Uterus (tissue), 4 donors: ENCODE measurements at places on chromosomes 13 and 19.
A peak's percentile ranks its signal among the peaks of the same experiment; 100 is the strongest.

DNA sequence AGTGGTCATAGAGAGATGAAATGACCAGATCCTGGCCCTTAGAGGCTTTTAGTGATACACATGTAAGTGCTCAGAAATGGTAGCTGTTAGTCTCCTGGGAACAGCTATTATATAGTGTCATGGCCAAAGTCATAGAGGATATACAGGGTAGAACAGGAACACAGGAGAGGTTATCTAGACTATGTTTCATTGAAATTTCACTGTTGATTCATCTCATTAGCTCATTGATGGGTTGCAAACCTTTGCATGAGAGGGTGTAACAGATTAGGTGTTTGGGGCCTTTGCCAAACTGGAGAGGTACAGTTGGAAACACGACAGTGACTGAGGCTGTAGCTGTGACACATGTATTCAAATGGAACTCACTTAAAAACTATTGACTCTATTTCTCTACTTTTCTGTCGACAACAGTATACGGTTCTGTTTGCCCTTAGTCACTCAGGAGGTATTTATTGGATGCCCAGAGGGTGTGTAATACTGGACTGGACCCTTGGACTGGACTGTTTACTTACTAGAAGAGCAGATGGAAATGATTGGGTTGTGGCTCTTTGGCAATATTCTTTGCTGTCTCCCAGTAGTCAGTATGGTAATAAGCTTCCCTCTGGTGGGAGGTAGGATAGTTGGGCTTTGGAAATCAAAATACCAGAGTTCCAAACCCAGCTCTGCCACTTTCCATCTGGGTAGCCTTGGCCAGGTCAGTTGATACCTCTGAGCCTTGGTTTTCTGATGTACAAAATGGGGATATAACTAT, 29.8 kb downstream of the ARHGAP35 start:
- no peak for DNase-seq

- DNase-seq = no peak
Observed at GRCh38 chr19:40133491-40133890, 42.7 kb upstream of the ZNF780A start.

DNA sequence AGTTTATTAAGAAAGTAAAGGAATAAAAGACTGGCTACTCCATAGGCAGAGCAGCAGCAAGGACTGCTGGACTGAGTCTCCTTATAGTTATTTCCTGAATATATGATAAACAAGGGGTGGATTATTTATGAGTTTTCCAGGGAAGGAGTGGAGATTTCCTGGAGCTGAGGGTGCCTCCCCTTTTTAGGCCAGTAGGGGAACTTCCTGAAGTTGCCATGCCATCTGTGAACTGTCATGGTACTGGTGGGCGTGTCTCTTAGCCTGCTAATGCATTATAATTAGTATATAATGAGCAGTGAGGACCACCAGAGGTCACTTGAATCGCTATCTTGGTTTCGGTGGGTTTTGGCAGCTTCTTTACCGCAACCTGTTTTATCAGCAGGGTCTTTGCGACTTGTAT, 13.5 kb downstream of the ZSCAN5A start:
- DNase-seq = no peak

DNA sequence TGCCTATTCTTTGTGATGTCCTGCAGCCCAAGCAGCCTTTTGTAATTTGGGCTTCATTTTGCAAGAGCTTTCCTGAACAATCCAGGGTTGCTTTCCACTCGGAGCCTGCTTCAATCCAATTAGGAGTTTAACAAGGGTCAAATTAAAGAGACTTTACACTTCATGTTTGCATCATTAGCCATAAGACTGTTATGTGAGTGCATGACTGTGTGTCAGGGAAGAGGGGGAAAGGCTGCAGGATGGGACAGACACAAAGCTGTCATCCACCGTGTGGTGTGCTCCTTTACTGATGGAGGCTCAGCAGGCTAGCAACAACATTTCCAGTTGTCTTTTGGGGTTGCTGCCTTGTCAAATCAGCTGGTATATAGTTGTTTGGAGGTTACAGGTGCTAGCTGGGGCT, 23.7 kb upstream of the MAB21L1 start:
- no peak for DNase-seq

GRCh38 chr19:8526345-8527091, 12.6 kb upstream of the ZNF414 start:
- peak; percentile 92 for DNase-seq

DNA sequence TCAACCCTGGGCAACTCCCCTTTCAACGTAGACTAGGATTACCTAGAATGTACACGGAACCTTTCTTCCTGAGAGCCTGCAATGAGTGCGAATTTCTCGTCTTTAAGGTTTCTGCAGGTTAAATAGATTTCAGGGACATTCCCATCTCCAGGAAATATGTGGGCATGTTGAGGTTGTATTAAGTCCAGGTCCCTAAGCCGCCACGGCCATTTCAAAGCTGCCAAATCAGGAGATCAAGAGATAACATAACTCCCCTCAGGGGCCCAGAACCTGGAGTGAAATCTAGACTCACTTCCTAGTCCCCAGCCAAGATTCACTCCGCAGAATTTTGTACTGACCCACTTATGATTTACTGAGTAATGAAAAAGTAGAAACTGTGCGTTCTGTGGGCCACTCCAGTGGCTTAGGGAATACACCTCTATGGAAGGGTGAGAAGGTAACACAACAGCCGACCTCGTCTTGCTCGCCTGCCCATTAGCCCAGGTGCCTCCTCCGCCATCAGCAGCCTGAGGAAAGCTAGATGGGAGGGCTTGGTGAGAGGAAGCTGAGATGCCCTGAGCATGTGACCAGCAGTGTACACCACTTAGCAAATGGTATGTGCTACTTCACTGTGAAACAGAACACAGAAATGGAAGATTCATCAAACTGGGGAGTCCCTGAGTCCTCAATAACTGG, 98.5 kb upstream of the SOX1 start:
- DNase-seq = no peak

- DNase-seq = no peak
Observed at GRCh38 chr13:87952377-87952776, 281.2 kb downstream of the SLITRK5 start.

GRCh38 chr13:113666951-113667701, at the start of gene GRK1:
Gene GRK1 (plus strand): TSS chr13:113667219. CDS start chr13:113667387, 168 bp downstream.
- peak; percentile 8 for DNase-seq

DNA sequence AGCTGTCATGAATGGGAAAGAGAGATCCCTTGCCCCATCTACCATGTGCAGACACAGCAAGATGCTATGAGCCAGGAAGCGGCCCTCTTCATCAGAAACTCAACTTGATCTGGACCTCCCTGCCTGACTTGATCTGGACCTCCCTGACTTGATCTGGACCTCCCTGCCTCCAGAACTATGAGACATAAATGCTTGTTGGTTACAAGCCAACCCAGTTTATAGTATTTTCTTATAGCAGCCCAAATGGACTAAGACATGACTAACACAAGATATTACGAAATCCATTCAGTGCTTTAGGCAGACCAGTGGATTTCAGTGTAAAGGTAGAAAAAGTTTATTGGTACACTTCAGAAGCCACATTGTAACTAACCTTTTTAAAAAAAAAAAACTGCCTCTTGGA, 15.6 kb downstream of the PCID2 start:
- no peak for DNase-seq

DNA sequence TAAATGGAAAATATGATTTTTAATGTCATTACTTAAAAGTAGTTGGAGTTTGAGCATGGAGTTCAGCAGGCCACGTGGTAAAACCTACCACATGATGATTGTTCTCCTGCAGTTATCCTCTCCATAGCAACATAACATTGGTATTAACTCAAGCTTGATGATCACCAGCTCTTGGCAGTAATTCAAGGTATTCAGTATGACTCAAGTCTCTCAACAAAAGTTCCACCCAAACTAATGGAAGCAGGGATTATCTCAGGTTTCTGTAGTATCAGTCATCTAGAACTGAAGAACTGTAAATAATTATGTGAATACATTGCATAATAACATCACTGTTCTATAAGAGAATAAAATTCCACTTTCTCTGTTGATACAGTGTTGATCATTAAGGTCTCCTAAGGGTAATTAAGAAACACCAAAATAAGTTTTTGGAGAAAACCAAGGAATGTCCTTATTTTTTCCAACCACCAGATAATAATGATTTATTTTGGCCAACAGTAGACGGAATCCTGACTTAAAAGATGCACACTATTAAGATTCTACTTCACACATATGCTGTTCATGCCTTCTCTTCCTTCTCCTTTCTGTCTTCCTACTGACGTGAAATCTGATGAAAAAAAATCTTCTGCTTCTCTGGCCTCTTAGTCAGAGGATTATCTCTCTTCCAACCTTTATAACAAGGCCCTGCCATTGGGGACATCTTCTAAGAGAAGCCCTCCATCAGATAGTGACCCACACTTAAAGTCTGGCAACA, 1092.3 kb downstream of the EFNB2 start:
- DNase-seq = no peak

- DNase-seq = no peak
Observed at GRCh38 chr13:50594276-50595051, 249.0 kb downstream of the DLEU7 start.

- no peak for DNase-seq
Observed at GRCh38 chr13:75425216-75426009, 56.6 kb downstream of the TBC1D4 start.

DNA sequence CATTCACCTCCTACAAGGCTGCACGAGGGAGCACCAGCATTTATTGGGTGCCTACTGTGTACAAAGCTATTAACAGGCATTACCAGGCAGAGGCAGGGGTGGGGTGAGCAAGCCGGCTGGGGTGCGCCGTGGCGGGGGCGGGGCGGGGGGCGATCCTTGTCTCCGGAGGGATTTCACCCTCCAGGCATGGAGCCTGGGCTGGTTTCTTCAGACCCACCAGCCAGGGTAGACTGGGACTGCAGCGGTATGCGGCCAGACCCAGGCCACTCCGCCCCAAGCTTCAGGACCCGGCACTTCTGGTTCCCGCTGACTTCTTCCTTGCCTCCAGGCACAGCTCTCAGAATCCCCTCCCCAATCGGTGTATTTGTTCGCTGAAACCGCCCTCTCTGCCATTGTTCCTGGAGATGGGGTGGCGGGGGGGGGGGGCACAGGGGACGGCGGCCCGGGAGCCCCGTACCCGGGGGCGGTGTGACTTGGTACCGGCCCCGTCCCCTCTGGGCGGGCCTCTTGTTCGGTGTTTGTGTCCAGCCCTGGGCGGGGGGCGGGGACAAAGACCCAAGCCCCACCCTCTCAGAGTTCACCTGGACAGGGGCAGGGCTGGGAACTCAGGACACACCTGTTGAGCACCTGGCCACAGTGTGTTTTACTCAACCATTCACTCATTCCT, 14.4 kb downstream of the TJP3 start:
- no peak for DNase-seq

DNA sequence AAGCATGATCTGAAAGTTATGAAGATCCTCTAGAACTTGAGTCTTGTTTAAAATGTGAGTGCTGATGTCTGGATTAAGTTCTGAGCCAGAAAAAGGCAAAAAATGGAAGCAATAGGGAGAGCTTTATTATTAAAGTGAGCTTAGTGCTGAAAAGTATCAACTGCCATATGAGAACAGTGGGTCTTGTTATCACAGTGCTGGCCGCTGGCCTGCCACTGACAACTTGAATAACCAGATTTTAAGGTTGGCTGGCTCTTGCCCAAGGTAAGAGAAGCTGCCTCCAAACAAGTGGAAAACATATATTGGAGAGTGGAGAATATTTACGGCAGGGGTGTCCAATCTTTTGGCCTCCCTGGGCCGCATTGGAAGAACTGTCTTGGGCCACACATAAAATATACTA, 33.9 kb downstream of the NUFIP1 start:
- DNase-seq = no peak

DNA sequence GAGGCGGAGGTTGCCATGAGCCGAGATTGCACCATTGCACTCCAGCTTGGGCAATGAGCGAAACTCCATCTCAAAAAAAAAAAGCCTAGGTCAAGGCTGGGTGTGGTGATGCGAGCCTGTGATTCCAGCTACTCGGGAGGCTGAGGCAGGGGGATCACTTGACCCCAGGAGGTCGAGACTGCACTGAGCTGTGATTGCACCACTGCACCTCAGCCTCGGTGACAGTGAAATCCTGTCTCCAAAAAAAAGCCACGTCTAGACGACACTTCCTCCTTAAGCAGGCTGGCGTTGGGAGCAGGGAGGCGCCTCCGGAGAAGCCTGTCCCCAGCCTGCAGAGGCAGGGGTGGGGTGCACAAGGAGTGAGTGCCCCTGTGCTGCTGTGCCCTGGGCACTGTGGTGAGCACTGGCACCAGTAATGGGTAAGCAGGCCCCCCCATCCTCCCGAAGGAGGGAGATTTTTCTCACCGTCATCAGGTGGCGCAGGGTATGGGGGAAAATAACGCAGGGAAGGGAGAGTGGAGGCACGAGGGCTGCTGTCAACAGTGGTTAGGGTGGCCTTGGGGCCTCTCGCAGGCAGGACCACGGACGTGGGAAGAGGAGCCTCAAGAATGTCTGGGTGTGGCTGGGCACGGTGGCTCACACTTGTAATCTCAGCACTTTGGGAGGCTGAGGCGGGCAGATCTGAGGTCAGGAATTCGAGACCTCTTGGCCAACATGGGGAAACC, 706 bp downstream of the P2RY11 start:
- DNase-seq = no peak

GRCh38 chr19:42232435-42232834, 10.0 kb downstream of the GSK3A start:
- no peak for DNase-seq

- peak; percentile 64 for DNase-seq
Observed at GRCh38 chr19:17234911-17235299, 8.9 kb downstream of the OCEL1 start.

GRCh38 chr19:47660435-47660832, 51.5 kb downstream of the BICRA start:
- no peak for DNase-seq

- DNase-seq = no peak
Observed at GRCh38 chr13:75493156-75493555, 11.2 kb upstream of the TBC1D4 start.

DNA sequence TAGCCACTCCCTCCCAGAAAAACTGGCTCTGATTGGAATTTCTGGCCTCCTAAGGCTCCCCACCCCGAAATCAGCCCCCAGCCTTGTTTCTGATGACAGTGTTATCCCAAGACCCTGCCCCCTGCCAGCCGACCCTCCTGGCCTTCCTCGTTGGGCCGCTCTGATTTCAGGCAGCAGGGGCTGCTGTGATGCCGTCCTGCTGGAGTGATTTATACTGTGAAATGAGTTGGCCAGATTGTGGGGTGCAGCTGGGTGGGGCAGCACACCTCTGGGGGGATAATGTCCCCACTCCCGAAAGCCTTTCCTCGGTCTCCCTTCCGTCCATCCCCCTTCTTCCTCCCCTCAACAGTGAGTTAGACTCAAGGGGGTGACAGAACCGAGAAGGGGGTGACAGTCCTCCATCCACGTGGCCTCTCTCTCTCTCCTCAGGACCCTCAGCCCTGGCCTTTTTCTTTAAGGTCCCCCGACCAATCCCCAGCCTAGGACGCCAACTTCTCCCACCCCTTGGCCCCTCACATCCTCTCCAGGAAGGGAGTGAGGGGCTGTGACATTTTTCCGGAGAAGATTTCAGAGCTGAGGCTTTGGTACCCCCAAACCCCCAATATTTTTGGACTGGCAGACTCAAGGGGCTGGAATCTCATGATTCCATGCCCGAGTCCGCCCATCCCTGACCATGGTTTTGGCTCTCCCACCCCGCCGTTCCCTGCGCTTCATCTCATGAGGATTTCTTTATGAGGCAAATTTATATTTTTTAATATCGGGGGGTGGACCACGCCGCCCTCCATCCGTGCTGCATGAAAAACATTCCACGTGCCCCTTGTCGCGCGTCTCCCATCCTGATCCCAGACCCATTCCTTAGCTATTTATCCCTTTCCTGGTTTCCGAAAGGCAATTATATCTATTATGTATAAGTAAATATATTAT, 6.1 kb downstream of the FOSB start:
- no peak for DNase-seq

GRCh38 chr19:17171874-17172273, 43.3 kb upstream of the USE1 start:
- DNase-seq = no peak
